ENCODE measurements at places on chromosomes 6 and 20.

DNA sequence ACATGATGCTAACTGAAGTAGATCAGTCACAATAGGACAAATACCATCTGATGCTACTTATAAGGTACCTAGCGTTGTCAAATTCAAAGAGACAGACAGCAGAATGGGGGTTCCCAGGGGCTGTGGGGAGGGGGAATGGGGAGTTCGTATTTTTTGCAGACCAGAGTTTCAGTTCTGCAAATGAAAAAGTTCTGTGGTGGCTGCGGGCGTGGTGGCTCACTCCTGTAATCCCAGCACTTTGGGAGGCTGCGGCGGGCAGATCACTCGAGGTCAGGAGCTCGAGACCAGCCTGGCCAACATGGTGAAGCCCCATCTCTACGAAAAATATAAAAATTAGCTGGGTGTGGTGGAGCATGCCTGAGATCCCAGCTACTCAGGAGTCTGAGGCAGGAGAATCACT lies 68.1 kb downstream of the SLC22A23 start:
- no peak for DNase-seq

- DNase-seq, result no peak
These were observed 36.7 kb upstream of the CHD6 start for GRCh38 chr20:41654884-41655283.

DNA sequence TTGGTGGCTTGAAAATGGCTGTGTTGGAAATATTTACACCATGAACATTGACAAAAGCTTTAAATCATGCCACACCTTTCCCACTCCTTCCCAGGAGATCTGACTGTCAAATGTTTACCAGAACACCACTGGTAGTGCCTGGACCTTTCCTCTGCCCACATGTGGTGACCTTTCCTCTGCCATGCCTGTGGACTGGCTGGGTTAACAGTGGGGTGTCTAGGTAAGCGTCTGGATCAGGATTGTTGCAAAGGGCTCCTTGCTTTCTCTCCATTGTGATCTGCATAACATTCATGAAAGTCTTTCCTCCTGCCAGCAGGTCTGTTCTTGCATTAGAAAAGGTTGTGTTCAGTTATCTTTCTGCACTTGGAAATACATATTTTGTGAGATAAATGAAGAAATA lies 572.7 kb downstream of the DHX35 start:
- no peak for DNase-seq

DNA sequence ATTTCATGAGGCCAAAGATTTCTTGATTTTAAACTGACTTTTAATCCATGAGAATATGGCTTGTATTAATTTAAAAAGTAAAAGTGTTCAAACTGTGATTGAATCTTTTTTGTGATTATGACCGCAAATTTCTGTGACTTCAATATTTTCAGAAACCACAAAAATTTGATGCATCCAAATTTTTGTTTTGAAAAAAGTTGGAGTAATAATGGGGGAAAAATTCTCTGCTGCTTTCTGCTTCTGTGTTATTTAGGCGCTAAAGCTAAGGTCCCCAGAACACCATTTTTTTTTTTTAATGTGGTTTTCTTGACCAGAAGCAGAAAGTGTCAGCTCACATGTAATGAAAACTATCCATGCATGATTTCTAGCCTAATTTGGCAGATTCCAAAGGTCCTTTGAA lies 65.3 kb downstream of the GRIK2 start:
- no peak for DNase-seq

DNA sequence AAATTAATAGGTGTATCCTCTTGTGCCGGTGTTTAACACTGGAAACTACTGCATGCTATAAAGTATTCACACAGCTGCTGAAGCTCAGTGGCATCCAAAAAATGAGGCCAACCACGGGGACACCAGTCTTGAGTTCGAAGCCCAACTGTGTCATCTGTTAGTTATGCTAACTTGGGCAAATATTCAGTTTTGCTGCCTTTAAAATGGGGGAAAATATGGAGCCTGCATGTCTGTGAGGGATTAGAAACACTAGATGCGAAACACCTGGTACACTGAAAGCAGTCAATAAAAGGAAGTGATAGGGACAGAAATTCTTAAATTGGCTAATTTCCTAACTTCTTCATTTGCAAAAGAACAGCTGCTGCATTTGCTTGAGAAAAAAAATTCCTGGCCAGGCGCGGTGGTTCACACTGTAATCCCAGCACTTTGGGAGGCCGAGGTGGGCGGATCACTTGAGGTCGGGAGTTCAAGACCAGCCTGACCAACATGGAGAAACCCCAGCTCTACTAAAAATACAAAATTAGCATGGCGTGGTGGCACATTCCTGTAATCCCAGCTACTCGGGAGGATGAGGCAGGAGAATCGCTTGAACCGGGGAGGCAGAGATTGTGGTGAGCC lies 36.6 kb upstream of the MLIP start:
- DNase-seq, result no peak

GRCh38 chr6:25157183-25157582 lies 122.0 kb upstream of the CARMIL1 start:
- no peak for DNase-seq

- no peak for DNase-seq
These were observed 183.6 kb upstream of the SPTLC3 start for GRCh38 chr20:12825226-12825595.

DNA sequence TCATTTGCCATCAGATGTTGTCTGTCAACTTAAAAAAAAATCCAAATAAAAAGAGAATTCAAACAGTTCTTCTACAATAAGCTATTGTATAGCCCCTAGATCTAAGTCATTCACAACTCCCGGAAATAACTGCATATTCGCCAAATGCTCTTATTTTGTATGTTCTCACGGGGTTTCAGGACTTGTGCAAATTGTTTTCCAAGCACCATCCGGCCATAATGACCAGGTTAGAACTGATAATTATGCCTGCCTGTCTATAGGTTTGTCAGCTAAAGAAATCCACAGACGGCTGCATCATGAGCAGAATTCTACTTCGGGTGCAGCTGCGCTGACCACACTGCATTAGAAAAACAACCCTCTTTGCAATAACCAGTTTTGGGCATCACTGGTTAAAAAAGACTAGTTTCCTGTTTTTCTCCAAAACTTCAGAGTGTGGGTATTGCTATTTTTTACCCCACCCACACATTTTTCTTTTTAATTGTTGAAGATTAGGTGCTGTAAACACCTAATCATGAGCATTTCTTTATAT lies 87.7 kb downstream of the HIVEP2 start:
- DNase-seq, result no peak
